ENCODE measurements at places on chromosomes 5 and 9. TPM values are rescaled to one million over a fixed set of nuclear protein-coding genes. Genes with fewer than 3 reads are reported as not detected.

DNA sequence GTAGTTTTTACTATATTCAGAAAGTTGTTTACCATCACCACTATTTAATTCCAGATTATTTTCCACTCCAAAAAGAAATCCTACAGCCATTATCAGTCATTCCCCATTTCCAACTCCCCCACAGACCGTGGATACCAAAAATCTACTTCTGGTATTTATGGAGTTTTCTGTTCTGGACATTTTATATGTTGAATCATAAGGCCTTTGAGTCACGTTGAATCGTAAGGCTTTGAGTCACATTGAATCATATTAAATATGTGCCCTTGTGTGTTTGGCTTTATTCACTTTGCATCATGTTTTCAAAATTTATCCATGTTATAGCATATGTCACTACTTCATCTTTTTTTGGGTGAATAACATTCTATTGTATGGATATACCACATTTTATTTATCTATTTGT is 454.1 kb upstream of the NUDT12 start:
- no peak overlapping the region for H3K4me3 ChIP-seq
- no peak overlapping the region for H3K27ac ChIP-seq
- no peaks in the 10 kb centered on the region for H3K4me1 ChIP-seq
- H3K27me3 ChIP-seq: no peaks in the 10 kb centered on the region

- H3K36me3 ChIP-seq: no peaks in the 10 kb centered on the region
- H3K4me3 ChIP-seq: no peak overlapping the region
- H3K27me3 ChIP-seq: no peaks in the 10 kb centered on the region
- H3K27ac ChIP-seq: no peak overlapping the region
Measured at GRCh38 chr9:110835404-110835803, 166.8 kb downstream of the MUSK start.

DNA sequence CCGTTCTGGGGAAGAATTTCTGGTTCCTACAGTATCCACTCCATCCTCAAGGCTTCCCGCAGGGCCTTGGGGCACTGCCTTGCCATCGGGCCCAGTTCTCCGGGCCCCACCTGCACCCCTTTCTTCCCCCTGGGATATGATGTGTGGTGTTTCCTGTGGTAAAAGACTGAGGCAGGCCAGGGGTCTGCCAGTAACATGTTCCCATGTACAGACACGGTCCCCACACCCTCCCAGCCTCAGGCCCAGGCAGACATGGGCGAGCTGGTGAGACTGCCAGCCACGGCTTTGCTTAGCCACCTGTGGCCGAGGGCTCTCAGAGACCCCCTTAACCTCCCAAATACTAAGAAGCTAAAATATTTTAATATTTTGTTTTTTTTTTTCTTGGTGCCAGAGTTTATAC is 46.0 kb downstream of the NDST1 start:
- H3K27me3 ChIP-seq: no peaks in the 10 kb centered on the region
- H3K4me1 ChIP-seq: no peaks in the 10 kb centered on the region
- H3K4me3 ChIP-seq: no peak overlapping the region

DNA sequence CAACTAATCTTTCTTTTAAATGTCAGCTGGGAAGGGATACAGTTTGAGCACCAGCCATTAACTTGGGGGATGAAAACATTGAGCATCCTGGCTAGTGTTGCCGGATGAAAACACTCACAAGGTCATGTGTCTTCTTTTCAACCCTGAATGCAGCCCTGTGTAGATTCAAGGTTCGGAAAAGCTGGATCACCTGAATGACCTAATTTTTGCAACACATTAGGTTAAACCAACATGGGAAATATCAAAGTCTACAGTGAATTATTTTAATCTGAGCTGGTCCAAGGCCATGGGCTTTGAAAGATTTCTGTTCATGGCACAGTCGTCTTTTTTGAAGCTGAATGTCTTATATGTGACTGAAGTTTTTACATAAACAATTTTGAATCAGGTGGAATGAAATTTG is 281.2 kb downstream of the ARHGEF28 start:
- H3K36me3 ChIP-seq: peaks cover 8% of the 10 kb centered on the region
- DNase-seq: no peak

- H3K4me1 ChIP-seq: no peaks in the 10 kb centered on the region
- DNase-seq: no peak
- no peaks in the 10 kb centered on the region for H3K27me3 ChIP-seq
- H3K36me3 ChIP-seq: no peaks in the 10 kb centered on the region
- no peak overlapping the region for H3K27ac ChIP-seq
Measured at GRCh38 chr9:85182383-85182782, 512.9 kb downstream of the NTRK2 start.

GRCh38 chr9:136051453-136051836 is 43.6 kb downstream of the NACC2 start:
- H3K4me3 ChIP-seq: peak overlapping the region; percentile 63
- peak overlapping the region; percentile 48 for H3K27ac ChIP-seq
- DNase-seq: peak; percentile 55
- H3K27me3 ChIP-seq: no peaks in the 10 kb centered on the region
- no peaks in the 10 kb centered on the region for H3K36me3 ChIP-seq

DNA sequence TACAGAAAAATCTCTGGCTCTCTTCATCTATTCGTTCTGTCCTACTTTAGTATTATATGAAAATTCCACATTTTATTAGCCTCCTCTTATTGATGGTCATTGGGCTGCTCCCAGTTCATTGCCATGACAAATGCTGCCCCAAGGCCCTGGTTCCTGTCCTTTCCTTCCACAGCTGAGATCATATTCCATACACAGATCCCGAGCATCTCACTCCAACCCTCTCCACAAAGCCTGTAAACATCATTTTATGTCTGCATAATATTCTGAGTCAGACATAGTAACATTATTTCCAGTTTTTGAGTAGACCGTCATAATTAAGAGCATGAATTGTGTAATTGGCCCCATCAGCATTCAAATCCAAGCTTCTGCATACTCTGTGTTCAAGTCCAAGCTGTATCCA is 86.3 kb downstream of the MVB12B start:
- no peak overlapping the region for H3K27ac ChIP-seq
- no peaks in the 10 kb centered on the region for H3K27me3 ChIP-seq
- H3K36me3 ChIP-seq: peaks cover 3% of the 10 kb centered on the region

DNA sequence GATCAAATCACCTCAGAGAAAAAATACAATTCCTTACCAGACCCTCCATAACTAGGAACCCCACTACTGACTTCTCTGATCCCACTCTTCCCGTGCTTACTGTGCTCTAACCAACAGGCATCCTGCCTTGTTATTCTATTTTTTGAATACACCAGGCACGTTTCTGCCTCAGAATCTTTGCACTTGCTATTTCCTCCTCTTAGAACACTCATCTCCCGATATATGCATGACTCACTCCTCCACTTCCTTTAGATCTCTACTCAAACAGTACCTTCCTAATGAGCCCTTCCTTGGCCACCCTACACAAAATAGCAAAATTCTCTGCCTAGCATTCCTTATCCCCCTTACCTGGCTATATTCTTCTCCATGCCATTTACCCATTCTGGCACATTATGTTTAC is 43.9 kb downstream of the MAPKAP1 start:
- H3K27ac ChIP-seq: no peak overlapping the region
- no peaks in the 10 kb centered on the region for H3K4me1 ChIP-seq
- no peak for DNase-seq
- H3K36me3 ChIP-seq: no peaks in the 10 kb centered on the region

The CYLC2 gene
- total RNA-seq: not detected

GRCh38 chr9:33297432-33297831 is 7.1 kb downstream of the NFX1 start:
- no peaks in the 10 kb centered on the region for H3K36me3 ChIP-seq
- no peaks in the 10 kb centered on the region for H3K27me3 ChIP-seq
- H3K4me1 ChIP-seq: peaks cover 5% of the 10 kb centered on the region

The HRCT1 gene
- total RNA-seq: 9.1 TPM

The SHOC1 gene
- total RNA-seq: not detected

The TMOD1 gene
- total RNA-seq: 4.5 TPM

Measured in Peyer's patch (tissue), 4 donors.